ENCODE measurements at places on chromosomes 1 and 21.

- no peak for DNase-seq
Measured at GRCh38 chr1:224629965-224630364, 13.8 kb downstream of the CNIH3 start.

GRCh38 chr1:205220421-205220820 is 7.3 kb upstream of the TMCC2 start:
- DNase-seq = no peak

GRCh38 chr1:176773038-176773437 is 310.1 kb downstream of the PAPPA2 start:
- DNase-seq = no peak

- no peak for DNase-seq
Measured at GRCh38 chr1:95497566-95497965, 263.6 kb downstream of the RWDD3 start.

GRCh38 chr1:21655259-21655658 is 13.9 kb downstream of the RAP1GAP start:
- DNase-seq = no peak

- DNase-seq = no peak
Measured at GRCh38 chr21:16347223-16347622, 617.4 kb downstream of the USP25 start.

DNA sequence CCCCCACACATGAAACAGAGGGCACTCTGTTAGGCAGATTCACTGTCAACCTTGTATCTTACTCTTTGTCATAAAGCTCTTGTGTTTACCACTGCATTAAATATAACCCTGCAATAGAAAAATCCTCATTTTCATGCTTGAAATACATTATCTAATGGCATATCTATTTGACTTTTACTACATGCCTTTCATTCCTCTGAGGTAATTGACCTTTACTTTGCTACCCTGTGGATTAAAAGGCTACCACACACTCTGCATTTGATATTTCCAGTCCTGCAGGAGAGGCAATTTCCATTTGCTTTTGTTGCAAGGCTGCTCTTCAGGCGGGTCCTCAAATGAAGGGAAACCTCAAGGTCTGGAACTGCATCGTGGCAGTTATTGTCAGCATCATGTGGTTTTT is 238.0 kb downstream of the NTNG1 start:
- no peak for DNase-seq
